ENCODE measurements at places on chromosomes 6 and 20.

GRCh38 chr20:31990641-31991338, 19.4 kb upstream of the CCM2L start:
- no peak for DNase-seq

- DNase-seq = no peak
Measured at GRCh38 chr6:142878407-142878806, 66.6 kb downstream of the HIVEP2 start.

DNA sequence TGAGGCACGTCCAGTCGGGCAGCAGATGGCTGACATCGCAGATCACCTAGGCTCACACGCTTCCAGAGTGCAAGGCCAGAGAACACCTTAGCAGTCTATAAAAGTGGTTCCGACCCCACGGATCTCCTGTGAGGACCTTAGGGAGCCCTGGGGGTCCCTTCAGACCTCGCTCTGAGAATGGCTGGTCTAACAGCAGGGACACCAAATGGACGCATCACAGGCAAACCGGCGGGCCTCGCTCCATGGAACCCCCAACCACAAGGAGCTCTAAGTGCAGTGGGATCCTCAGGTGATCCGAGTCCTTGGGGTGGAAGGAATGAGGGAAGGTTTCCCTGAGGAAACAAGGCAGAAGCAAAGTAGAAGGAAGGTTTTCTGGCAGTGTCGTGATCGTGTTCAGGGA, 135.4 kb downstream of the SMOC2 start:
- DNase-seq = peak; percentile 43

DNA sequence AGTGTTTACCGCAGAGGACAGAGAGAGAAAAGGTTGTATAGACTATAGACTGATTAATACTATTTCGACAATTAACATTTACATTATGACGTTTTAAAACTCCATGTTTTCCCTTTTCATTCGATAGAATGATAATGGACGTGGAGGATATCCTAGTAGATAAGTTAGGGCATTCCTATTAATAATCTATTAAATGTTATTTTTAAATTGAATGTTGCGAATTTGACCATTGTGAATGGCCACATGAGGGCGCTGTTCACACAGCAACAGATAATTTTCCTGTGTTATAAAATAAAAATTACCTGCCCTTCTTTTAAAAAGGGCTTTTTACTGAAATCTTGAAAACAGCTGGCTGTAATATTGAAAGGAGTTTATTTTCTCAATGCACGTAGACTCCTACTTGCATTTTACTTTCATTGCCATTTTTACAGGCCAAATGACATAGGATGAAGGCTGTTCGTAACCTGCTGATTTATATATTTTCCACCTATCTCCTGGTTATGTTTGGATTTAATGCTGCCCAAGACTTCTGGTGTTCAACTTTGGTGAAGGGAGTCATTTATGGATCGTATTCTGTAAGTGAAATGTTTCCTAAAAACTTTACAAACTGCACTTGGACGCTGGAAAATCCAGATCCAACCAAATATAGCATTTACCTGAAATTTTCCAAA, 3.3 kb downstream of the ADGRB3 start:
- no peak for DNase-seq

DNA sequence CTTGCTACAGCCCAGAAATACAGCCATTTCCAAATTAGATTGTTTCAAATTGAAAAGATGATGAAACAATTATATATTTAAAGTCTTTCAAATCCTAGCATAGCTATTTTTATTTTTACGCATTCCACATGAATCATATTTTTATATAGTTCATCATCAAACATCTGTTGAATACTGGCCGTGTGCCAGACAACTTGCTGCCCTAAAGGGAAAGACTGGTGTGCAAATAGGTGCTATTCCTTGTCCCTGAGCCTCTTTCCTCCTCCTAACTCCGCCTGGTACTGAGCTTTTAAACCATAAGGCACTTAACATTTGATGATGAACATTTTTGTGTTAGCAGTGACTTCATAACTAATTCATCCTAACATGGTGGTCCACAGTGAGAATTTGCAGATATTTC, 18.7 kb upstream of the PLCG1 start:
- DNase-seq = no peak

DNA sequence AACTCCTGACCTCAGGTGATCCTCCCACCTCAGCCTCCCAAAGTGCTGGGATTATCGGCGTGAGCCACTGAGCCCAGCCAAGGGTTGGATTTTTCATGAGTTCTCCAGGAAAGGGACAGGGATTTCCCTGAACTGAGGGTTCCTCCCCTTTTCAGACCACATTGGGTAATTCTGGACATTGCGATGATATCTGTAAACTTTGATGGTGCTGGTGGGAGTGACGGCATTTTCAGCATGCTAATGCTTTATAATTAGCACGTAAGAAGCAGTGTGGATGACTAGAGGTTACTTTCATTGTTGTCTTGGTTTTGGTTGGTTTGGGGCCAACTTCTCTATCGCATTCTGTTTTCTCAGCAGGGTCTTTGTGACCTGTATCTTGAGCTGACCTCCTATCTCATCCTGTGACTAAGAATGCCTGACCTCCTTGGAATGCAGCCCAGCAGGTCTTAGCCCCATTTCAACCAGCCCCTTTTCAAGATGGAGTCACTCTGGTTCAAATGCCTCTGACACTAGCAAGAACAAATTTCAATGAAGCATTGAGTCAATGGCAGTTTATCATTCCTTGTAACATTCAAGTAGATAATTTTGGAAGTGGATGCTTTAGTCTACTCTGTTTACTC, 156.5 kb downstream of the TTLL2 start:
- no peak for DNase-seq

DNA sequence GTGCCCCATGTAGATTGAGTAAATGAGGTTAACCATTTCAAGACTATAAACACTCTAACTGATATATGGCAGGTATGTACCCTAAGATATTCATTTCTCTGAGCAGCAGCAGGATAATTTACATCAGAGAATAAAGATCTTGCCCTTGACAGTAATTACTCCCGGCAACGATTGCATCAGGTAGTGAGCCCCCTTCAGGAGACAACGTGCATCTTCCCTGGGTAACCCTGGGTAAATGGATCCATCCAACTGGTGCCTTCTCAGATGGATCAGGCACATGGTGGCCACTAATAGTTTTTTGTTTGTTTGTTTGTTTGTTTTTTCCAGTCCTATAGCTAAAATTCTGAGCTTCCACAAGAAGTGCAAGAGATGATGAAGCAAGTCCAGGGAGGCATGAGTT, 469.4 kb upstream of the SLC35B3 start:
- DNase-seq = no peak

- no peak for DNase-seq
Measured at GRCh38 chr20:5688431-5688972, 61.7 kb upstream of the SHLD1 start.

GRCh38 chr20:63343460-63344445, 17.4 kb downstream of the CHRNA4 start:
- DNase-seq = no peak

GRCh38 chr20:26216025-26216424, 519.4 kb upstream of the ZNF337 start:
- DNase-seq = no peak

GRCh38 chr20:18808712-18809111, 4.9 kb upstream of the SCP2D1 start:
- no peak for DNase-seq

DNA sequence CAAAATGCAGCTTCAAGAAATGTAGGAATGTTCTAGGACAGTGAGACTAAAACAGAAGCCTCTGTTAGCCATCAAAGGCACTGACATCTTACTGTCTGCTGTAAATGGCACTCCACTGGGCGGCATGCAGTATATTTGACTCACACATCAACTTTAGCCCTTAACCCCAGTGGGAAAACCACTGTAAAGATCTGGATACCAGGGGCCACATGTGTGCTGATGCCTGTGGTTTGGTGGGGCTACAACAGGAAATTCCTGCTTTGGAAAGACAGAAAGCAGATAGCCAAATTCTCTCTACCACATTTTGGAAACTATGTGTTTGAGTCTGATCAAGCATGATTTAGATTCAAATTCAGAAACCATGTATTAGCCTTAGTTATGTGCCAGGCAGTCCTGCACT, 4.3 kb downstream of the PFDN4 start:
- no peak for DNase-seq

Measured in right atrium auricular region (tissue), 2 donors.